ENCODE measurements at places on chromosomes 3 and 15.

DNA sequence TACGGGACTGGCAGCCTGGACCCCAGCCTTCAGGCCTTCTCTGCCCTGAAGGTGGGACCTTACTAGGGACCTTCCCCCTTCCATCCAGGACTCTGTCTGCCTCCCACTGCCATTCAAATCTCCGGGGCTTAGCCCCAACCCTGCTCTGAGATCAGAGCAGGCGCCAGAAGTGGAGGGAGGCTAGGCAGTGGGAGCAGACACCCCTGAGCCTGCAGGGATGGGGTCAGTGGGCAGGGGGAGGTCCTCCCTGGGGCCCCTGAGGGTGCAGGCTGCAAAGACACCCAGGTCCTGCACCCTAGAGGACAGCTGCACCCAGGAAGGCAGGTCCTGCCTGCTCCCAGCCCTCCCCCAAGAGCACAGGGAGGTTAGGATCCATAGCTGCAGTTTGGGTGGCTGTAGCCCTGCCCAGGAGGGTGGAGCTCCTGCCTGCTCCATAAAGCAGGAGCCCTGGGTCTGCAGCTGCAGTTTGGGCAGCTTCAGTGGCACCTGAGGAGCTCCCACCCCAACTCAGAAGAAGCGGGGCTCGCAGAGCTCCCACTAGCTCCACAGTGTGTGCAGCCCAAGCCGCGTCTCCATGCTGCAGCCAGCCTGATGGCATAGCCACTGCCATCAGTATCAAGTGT, 8.1 kb upstream of the POC1A start:
- no peaks in the 10 kb centered on the region for H3K27me3 ChIP-seq
- H3K27ac ChIP-seq: no peak overlapping the region
- H3K4me1 ChIP-seq: no peaks in the 10 kb centered on the region
- no peak for DNase-seq
- H3K36me3 ChIP-seq: no peaks in the 10 kb centered on the region

DNA sequence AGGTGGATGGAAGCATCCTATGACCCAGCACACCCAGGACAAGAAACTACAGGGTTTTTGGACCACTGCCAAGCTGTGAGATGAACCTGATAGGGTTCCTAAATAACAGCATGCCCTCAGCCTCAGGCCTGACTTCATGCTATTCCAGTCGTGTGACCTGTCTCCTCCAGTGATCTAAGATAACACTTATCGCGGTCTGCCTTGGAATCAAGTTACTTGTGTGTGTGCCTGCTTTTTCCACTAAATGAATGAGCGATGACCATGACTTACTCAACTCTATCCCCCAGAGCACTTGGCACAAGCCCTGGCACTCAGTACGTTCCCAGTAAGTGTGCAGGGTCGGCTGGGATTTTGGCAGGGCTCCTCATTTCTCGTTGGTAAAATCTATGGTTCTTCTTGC, 172.7 kb upstream of the TP63 start:
- no peaks in the 10 kb centered on the region for H3K36me3 ChIP-seq
- H3K4me1 ChIP-seq: no peaks in the 10 kb centered on the region
- H3K27me3 ChIP-seq: no peaks in the 10 kb centered on the region
- no peak overlapping the region for H3K4me3 ChIP-seq

GRCh38 chr15:39666677-39667076, 85.8 kb downstream of the THBS1 start:
- H3K27me3 ChIP-seq: no peaks in the 10 kb centered on the region
- peak; percentile 72 for DNase-seq
- no peaks in the 10 kb centered on the region for H3K36me3 ChIP-seq
- peak overlapping the region; percentile 75 for H3K27ac ChIP-seq

DNA sequence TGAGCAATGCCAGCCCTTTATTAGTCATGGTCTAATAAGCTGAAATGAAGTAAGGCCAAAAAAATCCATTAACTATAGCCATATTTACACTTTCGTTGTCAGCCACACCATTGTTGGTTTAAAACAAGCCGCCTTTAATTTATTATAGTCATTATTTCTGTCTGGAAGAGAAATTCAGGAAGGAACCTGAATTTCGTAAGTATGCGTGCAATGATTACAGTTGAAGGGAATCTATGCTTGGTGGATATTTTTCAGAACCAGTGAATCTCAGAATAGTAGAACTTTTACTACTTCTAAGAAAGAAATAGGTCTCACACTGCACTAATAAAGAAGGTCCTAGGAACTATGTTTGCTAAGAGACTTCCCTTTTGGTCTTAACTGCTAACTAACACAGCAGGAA, 59.1 kb downstream of the FAM43A start:
- H3K27me3 ChIP-seq: peaks cover 49% of the 10 kb centered on the region
- H3K36me3 ChIP-seq: no peaks in the 10 kb centered on the region
- H3K4me3 ChIP-seq: no peak overlapping the region
- DNase-seq: no peak

DNA sequence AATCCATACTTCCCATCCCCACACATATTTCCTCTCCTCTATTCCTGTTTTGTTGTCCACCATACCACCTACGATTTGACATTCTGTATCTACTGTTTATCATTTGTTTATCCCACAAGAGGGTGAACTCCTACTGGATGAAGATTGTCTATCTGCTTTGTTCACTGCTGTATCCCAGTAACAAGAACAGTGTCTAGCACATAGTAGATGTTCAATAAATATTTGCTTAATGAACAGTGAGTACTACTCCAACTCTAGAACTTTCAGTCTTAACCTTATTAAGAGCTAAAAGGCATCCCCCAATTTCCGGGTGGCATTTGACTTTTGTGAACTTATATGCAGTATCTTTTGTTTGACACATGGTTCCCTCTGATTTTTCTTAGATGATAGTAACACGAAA, 1.3 kb downstream of the PYGO1 start:
- H3K4me3 ChIP-seq: peak overlapping the region; percentile 75
- H3K27me3 ChIP-seq: no peaks in the 10 kb centered on the region
- H3K36me3 ChIP-seq: peaks cover 3% of the 10 kb centered on the region
- peaks cover 3% of the 10 kb centered on the region for H3K4me1 ChIP-seq

Data from IMR-90 (cell line).